ENCODE measurements at places on chromosomes 16 and 17. TPM values are rescaled to one million over a fixed set of nuclear protein-coding genes. Genes with fewer than 3 reads are reported as not detected.
A peak's percentile ranks its signal among the peaks of the same experiment; 100 is the strongest.

DNA sequence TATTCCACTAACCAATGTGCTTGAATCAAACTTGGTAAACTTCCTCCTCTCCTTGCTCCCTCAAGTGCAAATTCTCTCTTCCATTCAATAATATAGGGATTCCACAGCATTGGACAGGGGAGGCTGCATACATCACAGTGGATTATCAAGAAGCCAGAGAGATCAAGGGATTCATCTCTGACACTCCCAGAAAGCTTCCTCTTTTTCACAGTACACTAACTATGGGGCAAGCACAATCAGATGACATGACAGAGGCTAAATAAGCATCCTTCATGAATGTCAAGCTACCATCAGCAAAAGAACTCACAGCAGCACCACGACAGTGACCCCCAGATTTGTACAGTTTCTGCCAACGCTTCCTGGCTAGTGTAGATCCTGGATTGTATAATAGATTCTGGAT is 178.4 kb upstream of the C17orf78 start:
- DNase-seq: no peak

- no peak for DNase-seq
Observed at GRCh38 chr17:80349151-80349651, 65.8 kb upstream of the ENDOV start.

DNA sequence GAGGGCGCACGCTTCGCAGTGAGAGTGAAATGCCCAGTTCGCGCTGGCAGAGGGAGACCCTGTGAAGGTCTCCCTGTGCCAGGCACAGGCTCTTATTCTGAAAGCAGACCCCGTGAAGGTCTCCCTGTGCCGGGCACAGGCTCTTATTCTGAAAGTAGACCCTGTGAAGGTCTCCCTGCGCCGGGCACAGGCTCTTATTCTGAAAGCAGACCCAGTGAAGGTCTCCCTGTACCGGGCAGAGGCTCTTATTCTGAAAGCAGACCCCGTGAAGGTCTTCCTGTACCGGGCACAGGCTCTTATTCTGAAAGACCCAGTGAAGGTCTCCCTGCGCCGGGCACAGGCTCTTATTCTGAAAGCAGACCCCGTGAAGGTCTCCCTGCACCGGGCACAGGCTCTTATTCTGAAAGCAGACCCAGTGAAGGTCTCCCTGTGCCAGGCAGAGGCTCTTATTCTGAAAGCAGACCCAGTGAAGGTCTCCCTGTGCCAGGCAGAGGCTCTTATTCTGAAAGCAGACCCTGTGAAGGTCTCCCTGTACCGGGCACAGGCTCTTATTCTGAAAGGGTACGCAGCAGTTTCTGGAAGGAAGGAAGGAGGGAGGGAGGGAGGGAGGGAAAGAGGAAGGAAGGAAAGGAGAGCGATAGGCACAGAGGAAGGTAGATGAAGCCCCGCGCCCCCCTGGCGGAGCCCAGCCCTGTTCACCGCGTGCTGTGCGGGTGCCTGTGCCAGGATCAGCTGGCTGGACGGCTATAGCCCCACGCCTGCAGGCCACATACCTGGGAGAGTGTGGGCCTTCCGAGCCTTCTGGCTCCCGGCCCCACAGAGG is 55.3 kb downstream of the WDR45B start:
- peak; percentile 80 for DNase-seq

GRCh38 chr17:34997355-34997862 is 17.1 kb downstream of the LIG3 start:
- DNase-seq: peak; percentile 94

GRCh38 chr17:43701318-43701743 is 39.6 kb upstream of the MEOX1 start:
- no peak for DNase-seq

Gene MVD
- polyA plus RNA-seq: 28.6 TPM

DNA sequence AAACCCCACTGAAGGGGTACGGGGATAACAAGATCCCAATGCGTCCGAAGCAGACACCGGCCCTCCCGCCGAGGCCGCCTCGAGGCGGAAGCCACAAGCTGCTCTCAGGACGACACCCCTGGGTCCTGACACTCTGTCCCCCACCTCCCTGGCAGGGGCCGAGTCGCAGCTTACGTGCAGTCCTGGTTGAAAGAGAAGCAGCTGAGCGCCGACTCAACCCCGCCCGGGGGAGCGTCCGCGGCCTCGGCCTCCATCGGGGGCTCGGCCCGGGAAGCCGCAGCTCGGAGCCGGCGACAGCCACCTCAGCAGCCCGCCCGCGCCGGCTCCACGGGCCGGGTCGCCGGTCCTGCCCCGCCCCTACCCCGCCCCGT is at the start of gene WIPI1:
Gene WIPI1, minus strand, starts transcription at position 329 of the 371 bp plus-strand sequence. Its CDS starts 75 bp downstream, at position 254.
- DNase-seq: peak; percentile 57

GRCh38 chr16:4060009-4060408 is 56.2 kb downstream of the ADCY9 start:
- DNase-seq: no peak

- DNase-seq: peak; percentile 39
Observed at GRCh38 chr16:1105888-1106620, 10.0 kb upstream of the C1QTNF8 start.

Gene VAT1L
- polyA plus RNA-seq: 5.4 TPM

- no peak for DNase-seq
Observed at GRCh38 chr16:27973678-27974077, 89.8 kb downstream of the GSG1L start.

- peak; percentile 86 for DNase-seq
Observed at GRCh38 chr16:85072947-85073346, 39.3 kb downstream of the CIBAR2 start.

- no peak for DNase-seq
Observed at GRCh38 chr17:55341432-55341831, 76.7 kb downstream of the HLF start.

GRCh38 chr17:65328567-65328966 is 191.4 kb downstream of the RGS9 start:
- DNase-seq: no peak

GRCh38 chr16:49466529-49466831 is 92.9 kb downstream of the C16orf78 start:
- DNase-seq: no peak

Gene RNU2-1
- polyA plus RNA-seq: not detected

DNA sequence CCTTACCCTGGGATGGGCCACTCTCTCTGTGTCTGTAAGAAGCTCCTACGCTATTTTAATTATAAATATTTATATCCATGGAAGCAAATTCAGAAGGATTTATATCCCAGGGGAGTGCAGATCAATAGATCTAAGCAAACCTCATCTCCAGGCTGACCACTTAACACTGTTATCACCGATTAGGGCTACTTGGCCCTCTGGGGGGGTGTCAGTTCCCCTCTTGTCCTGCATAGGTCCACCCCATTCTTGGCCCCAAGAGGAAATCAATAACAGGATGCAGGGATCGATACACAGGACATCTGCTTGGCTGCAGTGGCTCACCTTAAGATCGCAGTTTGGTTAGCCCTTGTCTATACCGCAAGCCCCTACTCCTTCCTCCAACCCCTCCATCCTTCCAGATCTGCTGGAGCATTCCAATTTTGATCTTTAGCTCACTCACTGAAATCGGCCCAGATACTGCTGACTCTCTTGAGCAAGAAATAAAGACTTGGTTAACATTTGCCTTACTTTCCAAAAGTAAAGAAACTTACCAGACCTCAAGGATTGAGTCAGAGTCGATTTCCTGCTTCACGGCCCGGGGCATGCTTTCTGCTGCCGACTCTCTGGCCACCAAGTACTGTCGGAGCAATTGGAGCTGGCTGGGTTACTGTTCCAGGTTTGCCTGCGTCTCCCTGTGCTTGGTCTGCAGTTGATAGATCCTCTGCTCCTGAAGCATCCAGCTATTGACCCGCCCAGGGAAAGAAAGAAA is 112.3 kb upstream of the PMFBP1 start:
- DNase-seq: no peak

DNA sequence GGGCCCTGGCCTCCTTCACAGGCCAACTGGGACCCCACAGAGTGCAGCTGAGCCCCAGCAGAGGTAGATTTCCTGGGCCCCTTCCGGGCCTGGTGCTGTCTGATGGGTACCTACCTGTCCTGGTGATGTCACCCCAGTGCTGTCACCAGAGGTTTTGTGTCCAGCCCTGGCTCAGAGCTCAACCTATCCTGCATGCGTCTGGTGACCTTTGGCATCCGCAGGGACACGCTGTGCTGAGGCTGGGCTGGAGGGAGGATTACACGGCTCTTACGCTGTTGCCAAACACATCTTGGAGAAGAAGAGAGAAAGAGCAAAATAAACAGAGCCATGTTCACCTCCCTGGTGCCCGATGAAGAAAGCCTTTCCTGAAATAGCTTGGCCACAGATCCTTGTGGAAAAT is 70.6 kb upstream of the MED9 start:
- no peak for DNase-seq

DNA sequence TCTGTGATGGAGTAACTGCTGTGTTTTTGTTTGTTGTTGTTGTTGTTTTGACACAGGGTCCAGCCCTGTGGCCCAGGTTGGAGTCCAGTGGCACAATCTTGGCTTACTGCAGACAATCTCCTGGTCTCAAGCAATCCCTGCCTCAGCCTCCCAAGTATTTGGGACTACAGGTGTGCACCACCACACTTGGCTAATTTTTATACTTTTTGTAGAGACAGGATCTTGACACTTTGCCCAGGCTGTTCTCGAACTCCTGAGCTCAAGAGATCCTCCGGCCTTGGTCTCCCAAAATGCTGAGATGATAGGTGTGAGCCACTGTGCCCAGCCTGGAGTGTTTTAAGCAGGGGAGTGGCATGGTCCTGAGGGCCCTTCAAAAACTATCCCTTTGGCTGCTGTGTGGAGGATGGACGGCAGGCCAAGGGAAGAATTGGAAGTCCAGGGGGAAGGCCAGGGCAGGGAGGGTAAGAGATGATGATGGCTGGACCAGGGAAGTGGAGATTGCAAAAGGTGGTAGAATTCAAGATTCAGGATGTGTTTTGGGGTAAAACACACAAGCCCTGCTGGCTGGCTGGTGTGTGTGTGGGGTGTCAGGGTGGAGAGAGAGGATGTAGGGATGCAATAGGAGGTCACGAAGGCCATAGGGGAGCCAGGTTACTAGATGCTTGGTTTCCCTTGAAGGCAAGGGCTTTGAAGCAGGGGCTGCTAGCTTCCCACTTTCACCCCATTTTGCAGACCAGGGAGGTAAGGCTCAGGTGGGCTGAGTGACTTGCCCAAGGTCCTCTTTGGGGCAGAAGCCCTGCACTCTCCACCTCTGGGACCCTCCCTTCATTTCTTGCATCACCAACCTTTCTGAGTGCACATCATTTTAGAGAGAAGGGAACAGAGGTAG is 18.8 kb upstream of the PLLP start:
- DNase-seq: no peak

Gene IGF2BP1
- polyA plus RNA-seq: 21.1 TPM

- DNase-seq: no peak
Observed at GRCh38 chr16:4385789-4386450, 14.3 kb downstream of the VASN start.

GRCh38 chr16:50153596-50154419 is 702 bp downstream of the TENT4B start:
- peak; percentile 17 for DNase-seq

DNA sequence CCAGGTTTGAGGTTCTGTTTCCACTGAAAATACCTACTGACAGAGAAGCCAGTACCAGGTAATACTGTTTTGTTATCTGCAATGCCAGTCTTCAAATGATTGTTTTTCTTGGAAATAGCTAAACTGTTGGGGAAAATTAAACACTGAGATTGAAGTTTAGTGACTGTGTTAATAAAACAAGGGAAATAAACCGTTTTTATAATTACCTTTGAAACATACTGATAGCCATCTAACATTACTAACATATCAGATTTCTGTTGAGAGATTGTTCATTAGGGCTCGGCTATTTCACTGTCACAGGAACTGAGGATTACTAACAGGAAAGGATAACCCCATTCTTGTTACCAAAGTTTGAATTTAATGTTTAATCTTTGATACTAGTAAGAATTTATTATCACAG is 42.1 kb downstream of the CYB5B start:
- no peak for DNase-seq

DNA sequence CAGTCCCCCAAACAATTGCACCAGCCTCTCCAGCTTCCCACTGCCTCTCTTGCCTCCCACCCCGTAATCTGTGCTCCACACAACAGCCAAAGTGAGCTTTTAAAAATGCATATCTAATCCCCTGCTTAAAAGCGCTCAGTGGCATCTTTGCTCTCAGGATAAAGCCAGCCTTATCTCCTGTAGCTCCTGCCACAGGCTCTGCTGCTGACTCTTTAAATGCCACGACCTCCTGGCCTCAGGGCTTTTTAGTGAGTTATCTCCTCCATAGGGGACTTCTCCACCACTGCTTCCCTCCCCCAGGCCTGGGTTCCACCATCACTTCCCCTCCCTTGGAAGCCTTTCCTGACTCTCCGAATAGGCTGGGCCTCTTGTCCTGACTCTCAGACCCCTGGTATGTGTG is 98.6 kb downstream of the GNAO1 start:
- DNase-seq: no peak

GRCh38 chr17:58587713-58588117 is 73.3 kb upstream of the MTMR4 start:
- peak; percentile 27 for DNase-seq

DNA sequence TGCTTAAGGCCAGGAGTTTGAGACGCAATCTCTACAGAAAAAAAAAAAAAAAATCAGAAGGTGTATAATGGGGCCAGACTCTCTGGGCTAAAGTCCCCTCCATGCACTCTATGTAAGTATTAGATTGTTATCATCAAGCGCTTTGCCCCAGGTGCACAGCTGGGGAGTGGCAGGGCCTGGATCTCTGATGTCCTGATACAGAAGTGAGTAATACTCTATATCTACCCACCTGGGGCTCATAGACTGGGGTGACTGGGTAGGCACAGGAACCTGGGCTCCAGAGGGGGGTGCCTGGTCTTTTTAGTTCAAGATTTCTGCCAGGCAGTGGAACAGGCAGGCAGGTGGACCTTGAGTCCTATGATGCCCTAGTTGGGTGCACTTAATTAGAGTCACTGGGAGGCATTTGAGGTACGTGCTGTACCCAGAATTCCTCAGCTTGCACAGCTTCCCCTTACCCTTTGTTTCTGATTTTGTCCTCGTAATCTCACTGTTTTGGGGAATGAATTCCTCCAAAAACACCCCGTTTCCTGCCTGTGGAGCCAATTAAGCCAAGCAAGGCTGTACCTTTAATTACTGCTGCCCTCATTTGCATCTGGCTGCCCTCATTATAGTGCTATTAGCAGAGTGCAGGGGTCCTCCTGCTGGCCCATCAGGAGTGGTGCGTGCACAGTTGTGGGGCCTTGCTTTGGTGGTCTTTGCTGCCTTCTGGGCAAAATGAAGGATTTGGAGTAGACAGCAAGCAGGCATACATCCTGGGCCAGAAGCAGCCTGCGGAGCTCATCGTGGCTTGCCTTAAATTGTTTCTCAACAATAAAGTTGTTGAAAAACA is 239.0 kb downstream of the SNX29 start:
- DNase-seq: no peak

- no peak for DNase-seq
Observed at GRCh38 chr17:46056800-46057304, 57.8 kb downstream of the STH start.

- DNase-seq: no peak
Observed at GRCh38 chr16:30581457-30581856, 4.0 kb downstream of the ZNF785 start.

Gene NOTUM
- 57.9 TPM for polyA plus RNA-seq

DNA sequence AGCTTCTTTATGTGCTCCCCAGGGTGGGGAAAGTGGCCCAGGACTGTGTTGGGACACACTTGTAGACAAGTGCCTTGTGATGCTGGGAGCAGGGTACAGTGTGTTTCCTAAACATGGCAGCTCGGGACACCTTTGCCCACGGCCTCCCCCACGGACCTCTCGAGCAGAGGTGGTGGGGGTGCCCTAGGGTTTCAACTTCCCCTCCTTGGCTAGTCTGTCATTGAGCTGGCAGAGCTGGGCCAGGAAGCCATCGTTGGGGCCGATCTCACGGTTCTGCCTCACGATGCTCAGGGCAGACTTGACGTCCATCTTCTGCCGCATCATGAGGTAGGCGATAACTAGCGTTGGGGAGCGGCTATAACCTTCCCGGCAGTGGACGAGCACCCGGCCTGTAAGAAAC is 9.4 kb downstream of the DUSP3 start:
- no peak for DNase-seq
